ENCODE measurements at places on chromosomes 4 and X. TPM values are rescaled to one million over a fixed set of nuclear protein-coding genes. Genes with fewer than 3 reads are reported as not detected.

DNA sequence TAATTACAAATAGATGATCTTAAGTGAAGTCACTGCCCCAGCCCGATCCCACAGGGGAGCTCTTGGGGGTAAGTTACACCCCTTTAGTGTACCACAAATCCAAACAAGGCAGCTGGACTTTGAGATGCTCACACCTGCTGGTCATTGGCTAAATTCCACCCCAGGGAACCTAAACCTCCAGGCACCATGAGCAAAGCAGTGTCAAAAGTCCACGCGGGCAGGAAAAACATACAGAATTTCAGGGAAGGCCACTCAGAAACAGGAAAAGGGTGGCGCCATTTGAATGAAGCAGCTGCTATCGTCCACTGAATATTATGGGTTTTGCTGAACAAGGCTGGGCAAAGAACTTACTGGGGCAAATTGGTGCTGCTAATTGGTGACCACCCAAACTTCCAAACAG, 30.9 kb downstream of the SUPT20HL1 start:
- no peak for DNase-seq

GRCh38 chr4:138037696-138038095, 204.5 kb downstream of the SLC7A11 start:
- DNase-seq = no peak

DNA sequence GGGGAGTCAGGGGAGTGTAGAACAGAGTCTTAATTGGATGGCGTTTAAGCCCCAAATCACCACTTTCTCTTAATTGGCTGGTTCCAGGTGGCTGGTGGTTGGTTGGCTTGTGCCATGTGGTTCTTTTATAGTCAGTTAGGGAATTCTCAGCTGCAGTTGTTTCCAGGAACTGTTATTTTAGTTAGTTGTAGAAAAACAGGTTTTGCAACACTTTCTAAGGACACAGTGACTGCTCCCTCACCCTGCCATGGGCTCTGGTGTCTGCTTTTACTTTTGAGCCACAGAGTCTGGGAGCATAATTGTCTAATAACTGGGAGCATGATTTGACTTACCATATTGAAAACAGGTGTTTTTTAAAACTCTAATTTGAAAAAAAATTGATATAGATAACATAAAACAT, 75.8 kb upstream of the PCDH18 start:
- DNase-seq = no peak

- DNase-seq = no peak
These were observed 66.6 kb downstream of the ATRX start for GRCh38 chrX:77719388-77719787.

GRCh38 chrX:103347682-103348397, 8.5 kb upstream of the TCEAL9 start:
- DNase-seq = no peak

- DNase-seq = no peak
These were observed 345.6 kb downstream of the RPA4 start for GRCh38 chrX:97229318-97229717.

ODAM gene
- polyA plus RNA-seq = not detected

XK gene
- polyA plus RNA-seq = 8.9 TPM

All from forelimb muscle (tissue), 1 donor.